ENCODE measurements at places on chromosomes 3 and 15.

DNA sequence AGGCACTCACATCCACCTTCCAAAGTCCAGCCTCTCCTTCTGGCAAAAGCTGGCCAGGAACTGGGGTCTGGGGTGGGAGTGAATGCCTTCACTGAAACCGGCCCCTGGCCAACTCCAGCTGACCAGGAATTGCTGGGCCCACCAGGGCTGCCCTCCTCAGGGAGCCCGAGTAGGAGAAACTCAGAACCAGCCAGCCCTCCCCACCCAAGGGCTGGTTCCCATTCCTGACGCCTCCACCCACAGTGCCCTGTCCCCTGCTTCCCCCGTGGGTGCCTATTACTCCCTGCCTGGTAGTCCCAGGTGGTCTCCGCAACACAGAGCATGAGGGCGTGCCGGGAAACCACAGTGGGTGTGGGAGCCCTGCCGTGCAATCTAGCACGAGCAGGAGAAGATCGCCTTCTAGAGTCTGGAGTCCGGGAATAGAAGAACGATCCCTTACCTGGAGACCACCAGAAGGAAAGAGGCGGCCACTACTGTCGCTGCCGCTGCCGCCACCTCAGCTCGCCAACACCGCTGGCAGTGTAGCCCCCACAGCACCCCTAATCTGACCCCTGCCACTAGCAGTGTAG is 178.8 kb downstream of the POTEB3 start:
- no peak for DNase-seq

DNA sequence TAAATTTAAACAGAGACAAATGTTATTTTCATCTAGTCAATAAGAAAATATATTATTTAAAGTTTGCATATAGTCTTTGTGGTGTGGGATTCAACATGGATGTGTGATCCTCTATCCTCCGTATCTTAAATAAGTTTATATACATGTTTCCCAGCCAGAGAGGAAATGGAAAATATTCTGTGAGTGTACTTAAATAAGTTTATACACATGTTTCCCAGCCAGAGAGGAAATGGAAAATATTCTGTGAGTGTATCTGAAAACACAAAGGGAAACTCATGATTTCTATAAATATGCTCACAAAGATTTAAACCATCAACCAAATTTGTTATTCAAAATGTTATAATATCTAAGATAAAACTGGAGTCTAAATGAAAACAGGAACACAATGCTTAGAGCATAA is 110.0 kb upstream of the MELTF start:
- DNase-seq, result no peak

DNA sequence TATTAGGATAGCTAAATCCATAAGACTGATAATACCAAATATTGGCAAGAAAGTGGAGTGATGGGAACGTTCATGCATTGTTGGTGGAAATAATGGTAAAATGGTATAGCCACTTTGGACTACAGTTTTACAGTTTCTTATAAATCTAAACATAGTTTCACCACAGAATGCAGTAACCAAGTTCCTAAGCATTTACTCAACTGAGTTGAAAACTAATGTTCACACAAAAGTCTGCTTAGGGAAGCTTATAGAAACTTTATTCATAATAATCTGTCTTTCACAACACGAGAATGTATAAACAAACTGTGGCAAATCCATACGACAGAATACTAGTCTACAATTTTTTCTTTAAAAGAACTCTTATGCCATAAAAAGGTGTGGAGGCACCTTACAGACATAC is 969.3 kb downstream of the FHIT start:
- no peak for DNase-seq

DNA sequence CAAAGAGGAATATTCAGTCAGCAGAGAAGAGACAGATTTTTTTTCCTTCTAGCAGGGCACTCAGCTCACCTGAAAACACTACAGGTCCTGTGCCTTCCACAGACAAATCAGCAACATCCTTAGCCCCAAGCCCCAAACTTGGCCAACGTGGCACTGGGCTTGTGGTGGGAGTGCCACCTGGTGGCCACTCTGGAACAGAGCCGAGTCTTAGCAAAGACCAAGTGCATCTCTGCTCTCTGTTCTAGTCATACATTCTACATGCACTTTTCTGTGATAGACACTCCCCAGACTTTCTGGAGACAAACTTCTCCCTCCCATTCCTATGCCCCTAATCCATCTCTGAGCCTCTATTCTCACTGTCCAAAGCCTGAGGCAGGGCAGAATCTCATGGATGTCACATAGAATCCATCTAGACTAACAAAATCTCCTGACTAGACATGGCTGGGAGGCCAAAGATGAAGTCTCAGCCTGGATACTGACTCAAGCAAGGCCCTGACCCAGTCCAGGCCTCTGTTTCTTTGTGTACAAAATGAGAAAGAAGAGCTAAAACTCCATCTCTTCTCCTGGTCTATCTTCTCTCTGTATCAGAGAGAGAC is 5.1 kb upstream of the SEMA7A start:
- DNase-seq, result peak; percentile 65

GRCh38 chr15:25832158-25832557 is 31.0 kb downstream of the ATP10A start:
- DNase-seq, result no peak

- no peak for DNase-seq
Observed at GRCh38 chr3:119434703-119435102, 28.7 kb downstream of the TMEM39A start.

DNA sequence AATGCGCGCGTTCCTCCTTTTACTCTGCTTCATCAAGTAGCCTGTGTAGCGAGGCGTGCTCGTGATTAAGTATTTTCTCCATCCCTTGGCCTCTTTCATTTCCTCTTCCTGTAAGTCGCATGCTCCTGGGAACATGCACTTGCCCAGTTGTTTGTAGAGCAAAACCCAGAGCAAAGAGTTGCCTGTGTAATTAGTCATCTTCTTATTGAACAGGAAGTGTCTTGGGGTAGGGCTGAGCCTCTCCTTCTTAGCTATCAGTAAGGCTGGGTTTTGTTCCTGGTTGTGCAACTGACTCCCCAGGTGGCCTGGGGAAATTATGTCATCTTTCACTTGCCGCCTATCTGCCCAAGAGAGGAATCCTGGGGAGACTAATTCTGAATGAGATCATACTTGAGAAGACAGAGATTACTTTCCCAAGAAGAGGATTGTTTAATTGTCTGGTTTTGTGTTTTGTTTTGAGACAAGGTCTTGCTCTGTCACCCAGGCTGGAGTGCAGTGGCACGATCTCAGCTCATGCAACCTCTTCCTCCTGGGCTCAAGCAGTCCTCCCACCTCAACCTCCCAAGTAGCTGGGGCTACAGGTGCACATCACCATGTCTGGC is 14.9 kb downstream of the LIPH start:
- no peak for DNase-seq

- no peak for DNase-seq
Observed at GRCh38 chr3:104521606-104522336, 844.9 kb upstream of the ALCAM start.

DNA sequence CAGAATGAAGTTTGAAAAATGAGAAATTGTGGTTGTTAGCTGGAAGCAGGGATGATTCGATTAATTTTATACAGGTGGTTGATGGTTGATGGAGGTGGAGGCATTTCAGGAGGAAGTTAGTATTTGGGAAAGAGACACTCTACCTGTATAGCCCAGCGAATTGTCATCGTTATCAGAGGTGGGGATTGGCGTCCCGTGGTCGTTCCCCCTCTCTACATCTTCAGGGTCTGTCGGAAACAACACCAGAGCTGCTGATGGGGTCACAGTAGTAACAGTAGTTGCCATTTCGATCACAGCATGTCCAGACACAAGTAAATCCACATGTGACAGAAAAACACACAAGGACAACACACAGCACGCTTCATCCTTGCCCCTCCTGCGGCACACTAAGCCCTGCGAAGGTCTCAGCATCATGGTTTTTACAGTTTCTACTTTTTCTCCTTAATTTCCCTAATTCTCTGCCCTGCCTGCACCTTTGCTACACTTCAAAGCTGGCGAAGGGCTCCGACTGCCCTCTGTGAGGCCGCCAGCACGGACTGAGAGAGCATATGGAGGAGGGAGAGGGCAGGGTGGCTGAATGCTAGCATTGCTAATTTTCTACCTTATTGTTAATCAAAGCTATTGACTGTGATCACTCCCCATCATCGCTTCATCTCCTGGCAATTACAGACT is 642.3 kb downstream of the ROBO1 start:
- DNase-seq, result no peak

DNA sequence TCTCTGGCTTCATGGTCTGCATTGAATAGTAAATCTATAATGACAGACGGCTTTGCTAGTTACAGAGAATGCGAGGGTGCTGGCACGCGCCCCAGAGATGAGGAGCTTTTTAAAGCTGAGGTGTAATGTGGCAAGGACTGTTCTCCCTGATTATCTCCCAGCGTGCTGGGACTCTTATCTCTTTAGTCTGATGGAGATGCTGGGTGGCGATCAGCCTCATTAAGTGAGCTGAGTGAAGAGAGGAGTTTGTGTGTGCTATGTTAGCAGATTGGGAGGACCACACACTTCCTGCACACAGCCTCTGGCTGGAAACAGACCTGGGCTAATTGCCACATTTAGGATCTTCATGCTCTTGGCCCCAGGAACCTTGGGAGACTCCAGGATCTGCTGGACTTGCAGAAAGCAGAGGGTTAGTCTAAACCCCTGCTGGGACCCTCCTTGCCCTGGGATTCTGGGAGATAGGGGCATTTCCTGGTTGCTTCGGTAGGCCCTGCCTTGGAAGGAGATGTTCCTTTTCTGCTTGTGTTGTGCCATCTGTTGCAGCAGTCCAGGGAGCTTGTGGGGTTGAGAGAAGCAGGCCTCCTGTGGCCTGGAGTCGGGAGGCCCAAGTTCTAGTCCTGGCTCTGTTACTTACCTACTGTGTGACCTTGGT is 15.0 kb downstream of the PDIA5 start:
- no peak for DNase-seq

GRCh38 chr15:70059476-70060213 is 38.1 kb downstream of the TLE3 start:
- no peak for DNase-seq

DNA sequence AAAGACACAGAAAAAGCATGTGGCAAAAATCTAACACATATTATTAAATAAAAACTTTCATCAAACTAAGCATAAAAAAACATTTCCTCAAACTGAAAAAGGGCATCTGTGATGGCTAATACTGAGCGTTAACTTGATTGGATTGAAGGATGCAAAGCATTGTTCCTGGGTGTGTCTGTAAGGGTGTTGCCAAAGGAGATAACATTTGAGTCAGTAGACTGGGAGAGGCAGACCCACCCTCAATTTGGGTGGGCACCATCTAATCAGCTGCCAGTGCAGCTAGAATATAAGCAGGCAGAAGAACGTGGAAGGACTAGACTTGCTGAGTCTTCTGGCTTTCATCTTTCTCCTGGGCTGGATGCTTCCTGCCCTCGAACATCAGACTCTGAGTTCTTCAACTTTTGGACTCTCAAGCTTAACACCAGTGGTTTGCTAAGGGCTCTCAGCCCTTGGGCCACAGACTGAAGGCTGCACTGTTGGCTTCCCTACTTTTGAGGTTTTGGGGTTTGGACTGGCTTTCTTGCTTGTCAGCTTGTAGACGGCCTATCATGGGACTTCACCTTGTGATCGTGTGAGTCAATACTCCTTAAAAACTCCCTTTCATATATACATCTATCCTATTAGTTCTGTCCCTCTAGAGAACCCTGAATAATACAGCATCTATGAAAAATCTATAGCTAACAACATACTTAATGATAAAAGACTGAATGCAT is 45.4 kb downstream of the DAZL start:
- no peak for DNase-seq

DNA sequence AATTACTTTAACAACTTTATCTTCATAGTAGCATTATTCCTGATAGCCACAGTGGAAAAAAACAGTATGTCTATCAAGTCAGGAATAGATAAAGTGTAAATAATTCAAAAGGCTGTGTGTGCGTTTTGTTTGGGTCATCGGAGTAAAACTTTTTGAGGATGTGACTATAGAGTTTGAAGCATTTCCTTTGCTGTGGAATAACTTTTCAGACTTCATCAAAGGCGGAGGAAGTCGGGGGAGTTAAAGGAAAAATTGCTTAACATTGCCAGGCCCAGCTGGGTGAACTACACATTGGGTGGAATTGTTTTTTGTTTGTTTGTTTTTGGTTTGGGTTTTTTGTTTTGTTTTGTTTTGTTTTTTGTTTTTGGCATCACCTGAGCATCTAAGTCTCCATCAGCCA is 70.4 kb upstream of the CRTC3 start:
- DNase-seq, result no peak

- DNase-seq, result no peak
Observed at GRCh38 chr15:80419546-80419945, 15.4 kb downstream of the ARNT2 start.

- DNase-seq, result no peak
Observed at GRCh38 chr15:68425428-68426060, 6.4 kb downstream of the ITGA11 start.

- no peak for DNase-seq
Observed at GRCh38 chr3:194163697-194164096, 27.7 kb downstream of the HES1 start.

GRCh38 chr3:143483214-143483613 is 363.6 kb downstream of the CHST2 start:
- DNase-seq, result no peak

- no peak for DNase-seq
Observed at GRCh38 chr15:29852201-29852600, 29.9 kb upstream of the TJP1 start.

DNA sequence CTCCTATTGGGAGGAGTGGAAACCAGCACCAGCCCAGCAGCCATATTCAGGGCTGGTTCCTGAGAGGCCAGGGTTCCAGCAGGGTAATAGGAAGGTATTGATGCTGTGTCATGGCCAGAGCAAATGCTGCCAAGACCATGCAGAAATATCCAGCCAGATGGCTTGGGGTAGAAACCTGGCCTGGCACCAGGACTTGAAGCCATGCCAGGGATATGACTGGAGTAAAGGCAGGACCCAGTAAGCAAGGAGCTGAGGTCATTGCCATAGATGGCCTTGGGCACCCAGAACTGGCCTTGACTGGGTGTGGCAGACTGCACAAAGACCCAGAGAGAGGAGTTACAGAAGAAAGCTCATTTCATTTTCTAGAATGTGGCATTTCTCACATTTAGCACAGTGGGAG is 257.6 kb upstream of the GOLGA6L4 start:
- DNase-seq, result no peak

DNA sequence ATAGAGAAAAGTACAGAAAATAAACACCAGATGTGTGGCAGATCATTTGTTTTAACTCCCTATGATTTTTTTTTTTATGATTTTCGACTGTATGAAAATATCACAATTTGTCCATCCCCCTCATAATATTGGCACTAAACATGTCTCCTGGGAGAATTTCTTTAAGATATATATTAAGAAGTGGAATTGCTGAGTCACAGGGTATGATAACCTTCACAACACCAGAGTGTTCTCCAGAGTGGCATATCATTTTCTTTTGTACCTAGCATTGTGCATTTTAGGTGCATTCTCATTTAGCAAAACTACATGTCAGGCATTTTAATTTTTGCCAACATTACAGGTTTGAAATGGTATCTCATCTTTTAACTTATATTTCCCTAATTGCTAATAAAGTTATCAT is 170.9 kb downstream of the FRMD5 start:
- DNase-seq, result no peak

DNA sequence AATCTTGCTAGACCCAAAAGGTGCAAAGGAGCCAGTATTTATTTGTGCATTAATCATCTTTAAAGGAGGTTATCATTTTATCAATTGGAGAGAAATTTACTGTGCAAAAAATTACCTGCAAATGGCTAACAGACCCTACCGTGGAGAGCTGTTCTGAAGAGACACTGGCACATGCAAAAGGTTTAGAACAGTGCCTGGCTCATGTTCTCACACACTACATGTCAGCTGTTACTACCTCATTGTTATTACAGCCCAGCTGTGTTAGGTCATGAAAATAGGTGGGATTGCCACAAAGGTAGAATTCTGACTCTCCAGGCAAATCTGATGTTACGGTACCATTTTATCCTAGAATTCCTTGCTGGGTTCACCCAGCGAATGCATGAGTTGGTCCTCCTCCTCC is 137.3 kb downstream of the SNRK start:
- DNase-seq, result no peak

All from activated CD8-positive, alpha-beta memory T cell treated with anti-CD3 and anti-CD28 coated beads for 1 hour (primary cell).